ENCODE measurements at places on chromosomes 7 and 10.

GRCh38 chr10:117214401-117214800, 17.1 kb downstream of the KCNK18 start:
- no peak for DNase-seq

DNA sequence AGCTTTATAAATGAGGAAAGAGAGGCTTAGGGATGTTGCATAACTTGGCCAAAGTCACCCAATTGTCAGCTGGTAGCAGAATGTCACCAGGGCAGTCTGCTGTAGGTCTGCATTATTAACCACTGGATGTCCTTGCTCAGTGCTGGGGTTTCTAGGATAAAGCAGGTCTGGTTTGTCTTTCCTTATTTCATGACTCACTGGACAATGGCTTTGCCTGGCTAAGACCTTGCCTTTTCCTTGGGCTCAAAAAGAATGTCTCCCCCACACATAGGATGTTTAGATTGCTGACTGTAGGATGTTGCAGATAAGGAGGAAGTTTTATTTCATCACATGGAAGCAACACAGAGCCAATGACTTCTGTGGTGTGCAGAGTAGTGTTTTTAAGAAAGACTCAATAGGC, 29.4 kb downstream of the WDFY4 start:
- no peak for DNase-seq

DNA sequence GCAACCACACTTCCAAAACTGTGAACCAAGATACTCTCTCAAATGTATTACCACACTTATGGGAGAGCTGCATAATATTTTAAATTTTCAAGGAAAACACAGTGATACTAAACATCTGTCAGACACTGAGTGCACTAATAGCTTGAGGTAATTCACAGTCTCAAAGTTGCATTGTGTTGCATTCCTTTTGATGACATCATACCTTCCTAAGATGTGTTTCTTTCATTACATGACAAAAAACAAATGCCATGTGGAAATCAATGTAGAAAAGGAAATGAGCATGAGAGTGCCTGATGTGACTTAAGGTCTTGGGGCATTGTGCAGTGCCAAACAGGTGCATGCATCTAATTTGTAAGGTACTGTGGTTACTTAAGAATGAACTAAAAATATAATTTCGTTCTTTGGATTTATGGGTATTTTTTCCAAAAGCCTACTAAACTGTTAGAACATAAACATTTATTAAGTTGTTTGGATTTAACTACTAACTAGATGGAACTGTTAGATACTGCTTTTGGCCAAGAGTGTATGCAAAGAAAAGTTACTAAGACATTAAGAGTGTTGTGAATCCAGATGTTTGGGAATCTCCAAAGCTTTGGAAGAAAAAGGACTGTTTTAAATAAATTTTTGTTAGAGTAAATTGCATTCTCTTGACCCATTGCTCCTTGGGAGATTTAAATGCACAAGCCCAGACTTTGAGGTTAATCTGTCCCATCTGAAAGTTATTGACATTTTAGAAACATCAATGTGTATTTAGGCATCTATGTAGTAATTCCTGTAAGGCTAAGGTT, 496.2 kb upstream of the SEMA3D start:
- no peak for DNase-seq

GRCh38 chr7:30863706-30864035, 48.0 kb upstream of the AQP1 start:
- no peak for DNase-seq

- DNase-seq = no peak
These were observed 55.5 kb downstream of the SLC16A12 start for GRCh38 chr10:89479771-89480446.

DNA sequence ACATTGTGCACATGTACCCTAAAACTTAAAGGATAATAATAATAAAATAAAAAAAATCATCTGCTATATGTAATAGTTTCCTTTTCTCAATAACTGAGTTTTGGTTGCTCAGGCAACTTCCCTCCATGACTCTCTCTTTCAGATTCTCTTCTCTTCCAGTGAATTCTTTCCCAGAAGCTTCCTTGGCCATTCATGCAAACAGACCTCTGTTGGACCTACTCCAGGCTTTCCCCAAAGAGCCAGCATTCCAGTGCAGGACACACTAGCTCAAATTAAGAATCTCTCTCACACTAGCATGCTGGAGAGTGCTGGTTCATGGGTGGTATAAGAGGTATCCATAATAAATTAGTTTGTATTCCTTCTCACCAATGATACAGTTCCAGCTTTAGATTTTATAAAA, 31.0 kb upstream of the ZEB1 start:
- DNase-seq = no peak

All from stimulated activated CD8-positive, alpha-beta memory T cell treated with anti-CD3 and anti-CD28 coated beads, Interleukin-4, amount 100 ng/mL, for 1 hour (primary cell).